ENCODE measurements at places on chromosomes 12 and 14.

DNA sequence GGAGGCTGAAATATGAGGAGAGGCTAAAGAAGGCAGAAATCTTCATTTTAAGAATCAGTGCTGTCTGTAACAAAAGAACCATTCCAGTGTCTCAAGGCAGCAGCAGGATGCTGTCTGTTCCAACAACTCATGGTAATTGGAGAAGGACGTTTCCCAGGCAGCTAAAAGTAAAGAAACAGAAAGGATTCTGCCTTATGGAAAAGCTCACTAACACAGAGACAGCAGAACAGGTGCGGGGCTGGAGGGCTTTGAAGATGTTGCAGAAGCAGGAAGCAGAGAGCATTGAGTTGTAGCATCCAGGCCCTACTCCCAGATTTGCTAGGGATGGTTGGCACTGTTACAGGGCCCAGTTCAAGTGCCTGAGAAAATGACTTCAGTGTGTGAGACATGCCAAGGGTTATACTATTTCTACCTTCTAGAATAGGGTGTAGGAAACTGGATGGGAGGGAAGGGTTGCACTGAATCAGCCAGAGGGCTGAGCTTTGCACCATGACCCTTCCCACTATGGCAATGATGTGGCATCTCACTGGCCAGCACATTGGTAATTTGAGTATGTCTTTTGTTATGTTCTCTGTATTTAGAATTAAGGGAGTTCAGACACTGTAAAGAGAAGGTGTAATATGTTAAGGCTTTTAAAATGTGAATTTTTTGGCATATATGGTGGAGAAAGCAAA, 160.0 kb upstream of the FBXO33 start:
- no peak for DNase-seq

- DNase-seq = no peak
These were observed 13.2 kb downstream of the CPNE8 start for GRCh38 chr12:38892087-38892786.

- DNase-seq = no peak
These were observed 151.3 kb downstream of the BCL11B start for GRCh38 chr14:99120526-99121318.

DNA sequence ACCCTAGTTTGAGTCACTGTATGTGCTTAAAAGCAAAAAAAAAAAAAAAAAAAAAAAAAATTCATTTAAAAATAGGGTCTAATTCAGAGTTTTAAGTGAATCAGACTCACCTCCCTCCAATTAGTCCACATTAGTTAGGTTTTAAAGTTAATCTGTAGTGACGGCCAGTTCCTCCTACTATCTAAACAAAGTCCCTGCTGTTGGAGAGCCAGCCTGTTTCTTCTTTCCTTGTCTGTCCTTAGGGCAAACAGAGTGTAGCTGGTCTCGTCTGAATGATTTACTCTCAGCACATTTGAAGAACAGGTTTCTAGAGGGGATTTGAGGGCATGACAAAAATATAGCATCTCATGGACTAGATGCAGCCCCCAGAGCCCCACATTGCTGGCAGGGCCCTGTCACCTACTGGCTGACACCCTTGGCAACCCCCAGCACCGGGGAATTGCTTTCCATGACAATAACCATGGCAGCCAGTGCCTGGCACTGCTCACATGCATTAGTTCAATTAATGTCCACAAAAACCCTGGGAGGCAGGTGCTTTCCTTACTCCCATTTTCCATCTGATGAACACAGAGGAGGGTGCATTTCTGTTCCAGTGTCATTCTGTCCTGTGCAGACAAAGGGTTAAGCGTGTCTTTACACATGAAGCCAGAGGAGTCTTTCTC, 138.3 kb downstream of the PLXNC1 start:
- no peak for DNase-seq

DNA sequence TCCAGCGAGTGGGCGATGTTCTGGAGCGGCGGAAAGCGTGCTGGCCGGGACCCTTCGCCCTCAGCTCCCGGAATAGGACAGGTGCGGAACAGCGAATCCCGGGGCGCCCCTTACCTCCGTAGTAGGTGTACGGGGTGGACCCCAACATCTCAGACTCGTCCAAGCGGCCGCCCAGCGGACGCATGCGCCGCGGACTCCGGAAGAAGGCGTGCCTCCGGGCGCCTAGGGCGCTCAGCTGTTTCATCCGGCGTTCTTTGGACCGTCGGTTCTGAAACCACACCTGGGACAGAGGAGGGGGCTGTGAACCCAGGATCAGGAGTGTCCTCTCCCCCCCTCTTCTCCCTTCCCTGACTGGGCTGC, 4.5 kb downstream of the LHX5 start:
- no peak for DNase-seq

DNA sequence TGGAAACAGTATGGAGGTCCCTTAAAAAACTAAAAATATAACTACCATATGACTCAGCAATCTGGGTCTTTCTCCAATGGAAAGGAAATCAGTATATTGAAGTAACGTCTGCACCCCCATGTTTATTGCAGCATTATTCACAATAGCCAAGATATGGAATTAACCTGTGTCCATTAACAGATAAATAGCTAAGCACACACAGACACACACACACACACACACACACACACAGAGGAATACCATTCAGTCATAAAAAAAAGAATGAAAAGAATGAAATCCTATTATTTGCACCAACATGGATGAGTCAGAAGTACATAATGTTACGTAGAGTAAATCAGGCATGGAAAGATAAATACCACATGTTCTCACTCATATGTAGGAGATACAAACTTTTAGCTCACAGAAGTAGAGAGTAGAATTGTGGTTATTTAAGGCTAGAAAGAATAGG, 4.7 kb downstream of the KLRK1 start:
- no peak for DNase-seq

DNA sequence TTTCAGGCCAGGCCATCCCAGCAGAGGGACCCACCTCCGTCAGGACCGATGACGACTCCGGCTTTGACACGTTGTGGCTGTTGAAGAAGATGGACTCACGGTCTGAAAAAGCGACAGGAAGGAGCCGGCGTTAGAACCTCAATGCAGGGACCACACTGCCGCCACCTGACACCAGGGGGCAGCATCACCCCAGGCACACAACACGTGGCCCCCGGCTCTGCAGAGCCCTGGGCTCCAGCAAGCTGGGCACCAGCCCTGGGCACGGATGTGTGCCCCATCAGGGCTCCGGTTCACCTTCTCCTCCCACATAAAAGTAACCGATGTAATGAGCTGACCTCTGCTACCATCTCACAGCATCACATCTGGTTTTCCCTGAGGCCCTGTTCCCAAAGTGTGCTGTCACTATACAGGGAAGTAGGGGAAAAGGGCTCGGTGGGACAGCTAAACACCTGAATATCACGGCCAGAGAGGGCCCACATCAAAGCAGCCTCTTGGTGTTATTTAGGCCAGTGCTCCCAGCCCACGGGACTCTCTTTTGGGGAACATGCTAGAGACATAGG, 29.0 kb downstream of the CHGA start:
- DNase-seq = peak; percentile 85

DNA sequence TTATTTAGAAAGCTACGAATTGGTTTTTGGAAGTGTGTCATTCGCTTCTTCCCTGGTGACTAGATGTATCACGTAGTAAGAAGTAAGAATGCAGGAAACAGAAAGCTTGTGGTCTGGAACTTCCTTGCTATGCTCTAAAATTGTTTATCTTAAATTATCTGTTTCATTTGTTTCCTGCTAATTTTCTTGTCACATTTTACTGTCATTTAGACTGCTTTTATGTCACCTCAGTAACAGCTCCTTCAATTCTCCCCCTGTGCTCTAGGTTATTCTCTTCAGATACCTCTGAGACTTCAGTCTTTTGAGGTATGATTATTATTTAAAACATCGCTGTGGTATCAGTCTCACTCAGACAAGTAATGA, 699 bp upstream of the CD69 start:
- DNase-seq = peak; percentile 68

DNA sequence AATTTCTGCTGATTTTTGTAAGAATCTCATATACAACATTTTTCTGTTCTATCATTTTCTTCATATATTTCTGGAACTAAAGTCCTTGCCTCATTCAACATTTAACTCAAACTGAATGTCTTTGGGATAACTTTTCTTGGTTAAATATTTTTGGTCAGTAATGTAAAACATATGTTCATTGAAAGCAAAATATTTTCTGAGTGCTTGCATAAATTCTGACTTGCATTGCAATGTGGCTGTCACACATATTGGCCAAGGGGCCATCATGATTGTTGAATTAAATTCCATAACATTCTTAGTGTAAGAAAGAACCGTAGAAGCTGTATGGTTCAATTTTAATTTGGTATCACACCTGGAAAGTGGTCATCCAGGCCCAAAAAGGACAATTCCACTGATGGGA, 369.4 kb downstream of the GALC start:
- no peak for DNase-seq

- no peak for DNase-seq
These were observed 8.8 kb downstream of the SERPINA1 start for GRCh38 chr14:94379291-94380224.

- no peak for DNase-seq
These were observed 439.4 kb downstream of the PCNX1 start for GRCh38 chr14:71346685-71347084.

GRCh38 chr14:101808020-101808641, 46.6 kb downstream of the PPP2R5C start:
- DNase-seq = no peak

- no peak for DNase-seq
These were observed 360.4 kb downstream of the ATP23 start for GRCh38 chr12:58301730-58302122.

DNA sequence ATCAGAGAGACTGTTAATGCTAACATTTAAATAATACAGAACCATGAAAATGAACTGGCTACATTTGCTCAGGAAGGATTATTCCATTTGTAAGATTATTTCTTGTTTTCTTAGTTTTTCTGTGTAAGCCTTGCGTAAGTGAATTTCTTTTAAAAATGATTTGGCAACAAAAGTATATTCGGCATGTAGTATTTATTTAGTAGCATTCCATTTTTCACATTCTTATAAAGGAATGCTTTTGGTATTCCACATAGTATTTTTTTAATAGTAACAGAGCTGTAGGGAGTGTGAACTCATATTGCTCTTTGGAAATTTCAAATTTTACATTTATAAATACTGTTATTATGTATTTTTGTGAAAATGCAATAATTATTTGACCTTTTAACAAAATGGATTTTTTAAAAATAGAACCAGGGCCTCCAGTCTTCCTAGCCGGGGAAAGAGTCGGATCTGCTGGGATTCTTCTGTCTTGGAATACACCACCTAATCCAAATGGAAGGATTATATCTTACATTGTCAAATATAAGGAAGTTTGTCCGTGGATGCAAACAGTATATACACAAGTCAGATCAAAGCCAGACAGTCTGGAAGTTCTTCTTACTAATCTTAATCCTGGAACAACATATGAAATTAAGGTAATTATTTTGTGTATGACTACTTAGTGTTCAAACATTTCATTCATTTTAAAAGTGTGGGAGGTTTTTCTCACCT, 1.2 kb downstream of the PTPRQ start:
- DNase-seq = no peak

DNA sequence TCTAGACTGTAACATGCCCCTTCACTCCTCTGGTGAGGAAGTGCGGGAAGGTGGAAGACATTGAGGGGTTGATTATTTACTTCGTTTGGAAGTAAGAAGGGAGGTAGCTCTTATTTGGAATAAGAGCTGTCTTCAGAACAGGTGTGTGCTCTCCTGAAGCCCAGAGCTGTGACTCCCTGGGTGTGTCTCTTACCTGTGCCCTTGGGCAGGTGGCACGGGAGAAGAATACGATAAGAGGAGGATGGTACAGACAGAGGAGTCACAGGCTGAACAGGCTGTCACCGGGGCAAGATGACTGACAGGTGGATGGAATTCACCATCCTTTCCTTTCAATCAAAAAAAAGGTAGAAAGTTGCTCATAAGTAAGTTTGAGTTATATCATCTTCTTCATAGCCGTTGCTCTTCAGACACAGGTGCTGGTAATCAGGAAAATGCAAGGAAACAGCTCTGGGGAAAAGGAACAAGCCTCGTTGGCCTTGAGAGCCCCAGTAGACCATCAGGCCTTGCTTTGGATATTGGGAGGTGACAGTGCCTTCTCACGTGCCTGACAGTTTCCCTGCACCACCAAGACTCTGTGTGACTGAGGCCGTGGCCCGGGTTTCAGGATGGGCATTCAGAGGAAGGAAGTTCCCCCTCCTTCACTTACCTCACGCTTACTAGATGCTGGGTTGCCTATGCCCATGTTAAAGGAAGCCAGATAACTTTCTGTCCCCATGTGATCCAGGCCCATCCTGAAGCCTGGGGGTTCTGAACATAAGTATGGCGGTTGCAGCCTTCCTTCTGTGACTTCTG, 120.4 kb downstream of the ETV6 start:
- peak; percentile 48 for DNase-seq

GRCh38 chr12:76083904-76084862, at the start of gene NAP1L1:
Gene NAP1L1 (minus strand): TSS chr12:76084685. CDS start chr12:76074219, 10,466 bp downstream.
- DNase-seq = peak; percentile 99

GRCh38 chr12:63836046-63836445, 8.5 kb upstream of the SRGAP1 start:
- DNase-seq = no peak

DNA sequence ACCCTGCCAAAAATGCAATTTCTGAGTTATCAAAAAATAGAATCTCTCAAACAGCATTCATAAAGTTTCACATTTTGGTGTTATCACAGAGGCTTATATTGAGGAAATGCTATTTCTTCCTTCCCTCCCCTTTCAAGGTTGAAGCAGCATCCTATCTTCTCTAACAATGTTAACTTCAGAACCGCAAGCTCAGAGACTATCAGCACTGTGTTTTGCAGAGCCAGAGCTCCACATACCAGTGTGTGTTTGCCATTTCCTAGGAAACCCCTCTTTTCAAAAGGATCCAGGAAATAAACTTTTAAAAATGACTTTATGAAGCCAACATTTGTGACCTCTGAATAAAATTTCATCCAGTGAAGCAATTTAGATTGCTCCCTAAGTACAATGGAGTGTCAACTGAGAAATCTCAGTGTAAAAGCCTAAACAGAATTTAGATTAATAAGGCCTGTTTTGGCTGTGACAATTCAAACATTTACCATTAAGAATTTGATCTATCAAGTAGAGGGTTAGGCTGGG, 332.6 kb downstream of the NOVA1 start:
- DNase-seq = no peak

- DNase-seq = no peak
These were observed 50.7 kb downstream of the TMTC1 start for GRCh38 chr12:29733060-29733459.

DNA sequence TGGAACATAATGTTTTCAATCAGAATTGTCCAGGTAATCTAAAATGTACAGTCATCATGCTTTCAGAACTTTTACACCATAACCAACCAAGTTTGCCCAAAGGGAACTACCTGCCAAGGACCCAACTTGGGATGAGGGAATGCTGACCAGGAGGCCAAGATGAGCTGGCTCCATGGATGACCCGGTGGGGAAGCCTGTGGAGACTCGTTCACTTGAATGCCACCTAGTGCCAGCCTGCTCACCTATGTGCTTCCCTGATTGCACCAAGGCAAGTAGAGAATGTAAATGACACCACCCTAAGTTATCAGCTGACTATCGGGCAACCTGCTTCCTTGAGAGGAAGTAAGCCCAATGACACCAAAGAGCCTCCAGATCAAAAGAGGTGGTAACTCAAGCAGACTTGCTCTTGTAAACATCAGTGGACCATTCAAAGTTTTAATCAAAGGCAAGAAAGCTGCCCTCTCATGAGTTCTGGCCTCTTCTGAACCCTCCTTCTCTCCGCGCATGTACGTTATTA, 137.3 kb downstream of the TTC7B start:
- DNase-seq = no peak

- DNase-seq = no peak
These were observed 107.9 kb downstream of the PPM1H start for GRCh38 chr12:62827042-62827441.
